ENCODE measurements at places on chromosomes 7 and 10. TPM values are rescaled to one million over a fixed set of nuclear protein-coding genes. Genes with fewer than 3 reads are reported as not detected.
A peak's percentile ranks its signal among the peaks of the same experiment; 100 is the strongest.

- no peak for DNase-seq
These were observed 34.2 kb downstream of the ADRB1 start for GRCh38 chr10:114077815-114078219.

- DNase-seq: no peak
These were observed 24.9 kb upstream of the PALS2 start for GRCh38 chr7:24548390-24548789.

DNA sequence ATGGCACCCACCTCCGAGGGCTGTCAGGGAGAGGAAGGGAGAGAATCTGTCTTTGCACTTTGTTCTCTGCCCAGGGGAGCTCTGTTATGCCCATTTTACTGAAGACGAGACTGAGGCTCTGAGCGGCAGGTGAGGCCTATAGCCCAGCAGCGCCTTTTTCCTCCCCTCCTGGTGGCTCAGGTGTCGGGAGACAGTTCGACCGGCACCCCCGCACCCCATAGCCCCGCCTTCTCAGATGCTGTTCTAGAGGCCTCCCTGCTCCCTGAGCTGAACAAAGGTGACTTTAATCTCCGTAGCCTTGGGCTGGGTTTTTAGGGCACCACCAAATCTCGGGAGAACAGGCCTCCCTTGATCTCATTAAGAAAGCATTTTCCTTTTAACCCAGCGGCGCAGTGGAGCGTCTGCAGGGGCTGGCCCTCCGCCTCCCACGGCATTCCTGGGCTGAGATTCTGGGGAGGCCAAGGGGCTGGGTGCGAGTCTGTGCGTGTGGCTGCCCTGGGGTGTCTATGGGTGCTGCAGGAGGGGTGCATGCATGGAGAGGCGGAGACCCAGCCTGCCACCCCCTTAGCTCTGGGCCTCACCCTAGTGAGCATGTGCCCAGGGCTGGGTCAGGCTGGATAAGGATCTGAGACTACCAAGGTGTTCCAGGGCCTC, 3.3 kb downstream of the LFNG start:
- DNase-seq: no peak

DNA sequence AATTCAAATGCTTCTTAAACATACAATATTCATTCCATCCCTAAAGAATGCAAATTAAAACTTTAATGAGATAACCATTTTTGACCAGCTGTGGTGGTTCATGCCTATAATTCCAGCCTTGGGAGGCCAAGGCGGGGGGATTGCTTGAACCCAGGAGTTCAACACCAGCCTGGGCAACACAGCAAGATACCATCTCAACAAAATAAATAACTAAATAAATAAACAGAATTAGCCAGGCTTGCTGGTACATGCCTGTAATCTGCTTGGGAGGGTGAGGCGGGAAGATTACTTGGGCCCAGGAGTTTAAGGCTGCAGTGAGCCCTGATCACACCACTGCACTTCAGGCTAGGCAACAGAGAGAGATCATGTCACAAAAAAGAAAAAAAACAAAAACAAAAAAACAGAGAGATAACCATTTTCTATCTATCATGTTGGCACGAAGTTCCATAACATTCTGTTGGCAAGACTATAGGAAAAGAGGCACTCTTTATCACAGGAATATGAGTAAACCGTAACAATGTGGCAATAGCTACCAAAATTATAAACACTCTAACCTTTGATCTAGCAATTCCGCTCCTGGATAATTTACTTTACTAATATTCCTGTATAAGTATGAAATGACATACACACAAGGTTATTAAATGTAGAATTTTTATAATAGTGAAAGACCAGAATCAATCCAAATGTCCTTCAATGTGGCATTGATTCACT, 52.2 kb downstream of the ATAD1 start:
- DNase-seq: no peak

GRCh38 chr7:106777674-106778299, 87.3 kb upstream of the PIK3CG start:
- DNase-seq: no peak

GRCh38 chr10:91340613-91341362, 69.4 kb upstream of the HECTD2 start:
- DNase-seq: no peak

DNA sequence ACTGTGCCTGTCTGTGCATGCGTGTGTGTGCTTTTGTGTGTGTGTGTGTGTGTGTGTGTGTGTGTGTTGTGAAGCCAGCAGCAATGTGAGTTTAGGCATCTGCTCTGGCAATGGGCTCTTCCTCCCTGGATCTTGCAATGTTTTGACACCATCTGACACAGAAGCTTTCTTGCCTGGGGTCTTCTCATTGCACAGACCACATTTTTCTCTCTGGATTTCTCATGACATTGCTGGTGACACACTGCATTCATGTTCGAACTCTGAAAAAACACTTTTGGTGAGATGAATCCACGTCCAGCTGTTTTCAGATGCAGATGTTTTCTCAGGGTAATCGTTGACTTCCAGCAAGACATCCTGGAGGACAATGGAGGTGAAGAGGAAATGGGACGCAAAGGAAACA, 63.0 kb upstream of the FZD8 start:
- no peak for DNase-seq

GRCh38 chr10:3393958-3394357, 221.4 kb upstream of the PITRM1 start:
- DNase-seq: no peak

GRCh38 chr7:131391145-131391544, 63.5 kb downstream of the MKLN1 start:
- no peak for DNase-seq

- peak; percentile 55 for DNase-seq
These were observed 46.6 kb downstream of the INSIG1 start for GRCh38 chr7:155344270-155344617.

DNA sequence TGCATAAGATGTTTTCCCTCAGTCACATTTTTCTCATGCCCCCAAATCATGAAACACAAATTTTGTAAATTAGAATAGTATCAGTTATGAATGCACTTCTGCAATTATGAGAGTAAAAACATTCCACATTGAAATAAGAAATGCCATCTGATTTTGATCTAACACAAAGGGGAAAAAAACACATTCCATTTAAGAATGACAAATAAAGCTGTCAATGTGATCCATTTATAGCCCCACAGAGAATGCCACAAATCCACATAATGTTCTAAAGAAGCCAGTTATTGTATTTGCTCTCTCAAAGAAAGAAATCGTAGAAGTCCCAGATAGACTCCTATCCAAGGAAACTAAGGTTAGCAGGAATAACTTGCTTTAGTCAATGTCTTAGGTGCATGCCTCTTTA, 48.7 kb upstream of the RHOBTB1 start:
- DNase-seq: no peak

- no peak for DNase-seq
These were observed 26.8 kb downstream of the TMEM270 start for GRCh38 chr7:73887762-73888161.

- DNase-seq: no peak
These were observed 99.5 kb downstream of the CAMK1D start for GRCh38 chr10:12448729-12449391.

DNA sequence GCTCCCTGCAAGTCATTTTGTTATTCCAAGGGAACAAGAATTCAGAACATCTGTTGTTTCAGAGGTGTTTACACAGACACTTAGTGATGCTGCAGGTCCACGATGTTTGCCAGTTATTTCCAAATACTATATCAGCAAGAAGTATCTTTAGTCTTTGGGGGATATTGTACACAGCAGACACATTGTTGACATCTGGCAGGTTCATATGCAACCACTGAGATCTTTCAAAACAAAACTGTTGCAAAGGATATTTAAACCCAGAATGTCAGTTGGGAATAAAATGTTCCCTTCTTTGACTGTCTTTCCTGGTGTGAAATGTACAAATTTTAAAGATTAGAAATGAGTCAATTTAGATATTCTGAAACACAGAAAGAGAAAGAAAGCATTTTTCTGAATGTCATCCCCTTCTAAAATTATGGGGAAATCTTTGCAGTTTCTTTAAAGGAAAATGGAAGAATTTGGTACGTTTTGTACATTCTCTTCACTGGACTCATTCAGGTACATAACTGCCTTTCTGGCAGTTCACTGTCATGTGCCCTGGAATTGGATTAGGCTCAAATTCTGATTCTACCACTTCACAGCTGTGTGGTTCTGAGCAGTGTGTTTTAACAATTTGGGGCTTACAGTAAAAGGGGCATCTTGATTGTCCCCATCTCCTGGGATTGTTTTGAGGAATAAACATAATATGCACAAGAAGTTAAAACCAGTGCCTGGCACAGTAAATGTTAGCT, 40.3 kb upstream of the CELF2 start:
- no peak for DNase-seq

DNA sequence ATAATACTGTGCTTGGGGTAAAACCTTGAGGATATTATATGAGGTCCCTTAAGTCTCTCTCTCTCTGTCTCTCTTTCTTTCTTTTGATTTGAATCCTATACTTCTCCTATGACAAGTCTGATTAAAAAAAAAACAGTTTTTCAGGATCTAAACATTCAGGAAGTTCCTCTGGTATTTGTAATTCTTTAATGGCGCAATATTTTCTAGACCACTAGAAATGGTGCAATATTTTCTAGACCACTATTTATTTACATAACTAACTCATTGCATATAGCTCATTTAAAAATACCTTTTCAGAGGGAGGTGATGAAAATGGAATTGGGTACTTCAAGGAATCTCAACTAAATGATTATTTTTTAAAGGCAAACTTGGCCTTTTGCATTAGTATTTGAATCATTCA, 1235.3 kb downstream of the GATA3 start:
- DNase-seq: no peak

- DNase-seq: no peak
These were observed 26.6 kb downstream of the REEP3 start for GRCh38 chr10:63547628-63548360.

- DNase-seq: no peak
These were observed 12.6 kb downstream of the BAZ1B start for GRCh38 chr7:73509463-73509862.

GRCh38 chr7:130875265-130875741, 141.3 kb upstream of the KLF14 start:
- DNase-seq: no peak

DNA sequence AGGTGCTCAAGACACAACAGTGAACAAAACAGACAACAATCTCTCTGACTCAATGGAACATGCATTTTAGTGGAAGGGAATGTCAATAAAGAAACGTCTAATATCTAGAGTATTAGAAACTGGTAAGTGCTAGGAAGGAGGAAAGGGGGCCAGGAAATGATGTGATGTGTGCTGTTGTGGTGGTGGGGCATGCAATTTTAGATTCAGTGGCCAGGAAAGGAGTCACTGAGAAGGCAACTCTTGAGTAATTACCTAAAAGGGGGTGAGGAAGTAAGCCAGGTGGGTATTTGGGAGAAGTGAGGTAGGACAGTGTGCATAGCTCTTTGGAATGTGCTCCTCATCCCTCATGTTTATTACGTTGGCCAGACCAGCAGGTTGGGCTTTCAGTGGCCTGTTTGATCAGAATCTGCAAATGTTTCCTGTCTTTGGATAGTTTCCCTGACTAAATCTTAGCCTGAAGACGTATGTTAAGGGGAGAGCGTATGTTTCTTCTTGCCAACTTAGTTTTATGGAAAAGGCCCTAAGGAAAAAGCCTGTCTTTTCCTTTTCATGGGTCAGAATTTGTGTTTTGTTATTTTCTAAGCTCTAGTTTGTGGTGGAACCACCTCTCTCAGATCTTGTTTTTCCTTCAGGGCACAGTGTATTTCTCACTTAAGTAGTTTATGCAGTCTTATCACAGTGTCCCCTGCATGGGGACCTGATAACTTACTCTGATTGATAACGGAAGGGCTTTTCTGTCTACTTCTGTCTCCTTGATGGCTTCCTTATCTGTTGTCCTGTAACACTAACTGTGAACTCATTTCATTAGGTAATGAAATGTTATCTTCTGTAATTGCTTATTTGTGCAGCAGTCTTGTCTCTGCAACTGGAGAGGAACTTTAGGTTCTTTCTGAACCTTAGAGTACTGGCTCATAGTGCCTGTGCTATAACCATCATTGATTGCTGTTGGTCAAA, 203.7 kb downstream of the AUTS2 start:
- DNase-seq: no peak

GRCh38 chr7:49638166-49638565, 135.3 kb upstream of the VWC2 start:
- no peak for DNase-seq

DNA sequence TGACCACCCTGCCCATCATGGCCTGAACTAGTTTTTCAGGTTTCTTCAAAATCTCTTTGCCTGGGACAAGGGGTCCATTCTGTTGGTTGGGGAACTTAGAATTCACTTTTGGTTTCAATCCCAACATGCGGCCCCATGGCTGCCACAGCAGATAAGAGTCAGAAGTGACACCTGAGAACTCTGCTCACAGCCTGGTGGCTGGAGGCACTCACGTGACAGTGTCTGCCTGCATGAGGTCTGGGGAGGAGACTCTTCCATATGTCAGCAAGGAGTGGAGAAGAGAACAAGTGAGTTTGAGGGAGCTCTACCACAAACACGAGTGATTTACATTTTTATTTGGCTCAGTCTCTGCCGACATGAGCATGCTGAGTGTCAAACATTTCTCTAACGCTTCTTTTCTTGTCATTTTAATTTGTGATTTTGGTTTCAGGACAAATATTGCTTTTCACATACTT, 370.4 kb downstream of the TNS3 start:
- no peak for DNase-seq

GRCh38 chr10:21039721-21040120, 142.6 kb upstream of the NEBL start:
- no peak for DNase-seq

DNA sequence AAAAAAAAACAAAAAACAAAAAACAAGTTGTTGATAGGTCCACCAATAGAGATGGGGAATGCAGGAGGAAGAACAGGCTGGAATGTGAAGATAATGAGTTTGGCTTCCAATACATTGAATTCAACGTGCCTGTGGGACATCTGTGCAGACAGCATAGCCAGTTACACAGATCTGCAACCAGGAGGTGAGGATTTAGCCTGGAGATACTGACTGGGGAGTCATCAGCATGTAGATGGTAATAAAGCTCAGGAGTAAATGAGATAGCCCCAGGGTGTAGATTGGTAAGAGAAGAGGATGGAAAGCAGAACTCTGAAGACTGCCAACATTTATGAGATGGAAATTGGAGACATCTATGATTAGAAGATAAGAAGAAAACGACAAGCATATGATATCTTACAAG, 4.7 kb upstream of the TRIM8 start:
- no peak for DNase-seq

TMEM130 gene
- total RNA-seq: 5.7 TPM

PCLO gene
- 0.98 TPM for total RNA-seq

C10orf105 gene
- 0.53 TPM for total RNA-seq

GOLGA7B gene
- total RNA-seq: 4.6 TPM

TMEM176A gene
- 69.7 TPM for total RNA-seq

OR6V1 gene
- total RNA-seq: not detected

ATE1 gene
- 38.5 TPM for total RNA-seq

LLCFC1 gene
- not detected for total RNA-seq

AKR1C8 gene
- 0.94 TPM for total RNA-seq

CH25H gene
- 8.8 TPM for total RNA-seq

FAM13C gene
- 25.0 TPM for total RNA-seq

MGAM2 gene
- total RNA-seq: 2.9 TPM

Measured in sciatic nerve (tissue), 2 donors.